ENCODE measurements at places on chromosomes 1 and 21.

GRCh38 chr1:26336477-26337205, 17.3 kb downstream of the CRYBG2 start:
- peak; percentile 86 for DNase-seq

GRCh38 chr1:84653130-84653677, 37.1 kb downstream of the SSX2IP start:
- no peak for DNase-seq

DNA sequence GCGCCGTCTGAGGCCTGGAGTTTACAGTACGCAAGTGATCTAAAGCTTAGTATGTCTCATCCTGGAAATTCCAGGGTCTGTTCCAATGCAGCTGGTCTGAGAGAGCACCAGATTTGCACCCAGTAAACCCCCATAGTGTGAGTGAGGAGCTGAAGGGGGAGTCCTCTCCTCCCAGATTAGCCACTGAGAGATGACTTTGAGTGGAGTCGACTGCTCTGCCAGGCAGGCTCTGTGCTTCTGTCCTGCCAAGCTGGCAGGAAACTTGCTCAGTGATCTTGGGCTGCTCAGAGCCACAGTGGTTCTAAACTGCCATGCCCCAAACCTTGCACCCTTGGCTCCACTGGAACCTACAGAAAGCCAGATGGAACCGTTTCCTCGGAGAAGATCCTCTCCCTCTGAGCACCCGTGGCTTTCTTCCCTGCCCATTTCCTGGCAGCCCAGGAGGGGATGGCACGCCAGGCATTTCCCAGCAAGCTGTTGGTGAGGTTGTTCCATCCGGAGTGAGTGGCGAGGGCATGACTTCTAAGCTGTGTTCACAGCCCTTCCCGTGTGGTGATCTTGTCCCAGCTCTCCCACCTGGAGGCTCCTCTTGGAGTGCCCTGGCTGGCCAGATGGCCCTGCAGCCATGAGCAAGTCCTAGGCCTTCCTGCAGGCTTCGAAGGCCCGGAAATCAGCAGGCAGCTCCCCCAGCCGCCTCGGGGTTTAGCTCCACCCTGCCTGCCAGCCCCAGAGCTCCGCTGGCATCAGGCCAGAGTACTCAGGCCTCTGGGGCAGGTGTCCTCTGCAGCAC, 125.9 kb upstream of the VAMP3 start:
- no peak for DNase-seq

GRCh38 chr1:109850827-109851226, 59.8 kb upstream of the CSF1 start:
- no peak for DNase-seq

DNA sequence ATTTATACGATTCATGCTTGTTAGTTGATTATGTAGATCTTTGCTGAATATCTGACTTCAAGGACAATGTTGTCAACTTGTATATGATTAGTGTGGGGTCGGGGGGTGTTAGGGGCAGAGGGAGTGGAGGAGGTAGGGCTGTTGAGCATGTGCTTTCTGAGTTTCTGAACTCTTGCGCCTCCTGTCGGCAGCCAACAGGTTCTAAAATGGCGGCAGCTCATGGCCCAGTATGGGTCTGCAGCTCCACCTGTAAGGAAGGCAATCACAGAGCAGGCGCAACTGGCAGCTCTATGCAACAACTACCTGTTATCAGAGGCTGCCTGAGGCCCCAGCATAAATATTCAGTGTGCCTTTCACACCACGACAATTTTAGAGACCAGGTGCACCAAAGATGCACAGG, 205.8 kb upstream of the PLXNA2 start:
- no peak for DNase-seq

DNA sequence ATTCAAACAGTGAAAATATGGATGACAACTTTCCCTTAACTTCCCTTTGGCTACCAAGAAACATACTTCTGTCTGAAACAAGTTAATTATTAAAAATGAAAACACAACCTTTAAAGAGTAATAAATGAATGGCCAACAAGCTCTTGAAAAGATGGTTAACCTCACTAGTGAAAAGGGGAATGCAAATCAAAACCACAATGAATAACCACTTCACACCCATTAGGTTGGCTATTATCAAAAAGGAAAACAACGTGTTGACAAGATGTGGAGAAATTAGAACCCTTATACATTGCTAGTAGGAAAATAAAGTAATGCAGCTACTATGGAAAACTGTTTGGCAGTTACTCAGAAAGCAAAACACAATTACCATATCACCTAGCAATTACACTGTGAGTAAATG, 14.1 kb downstream of the COP1 start:
- no peak for DNase-seq

- DNase-seq, result no peak
These were observed 75.7 kb downstream of the UCHL5 start for GRCh38 chr1:192983349-192983980.

DNA sequence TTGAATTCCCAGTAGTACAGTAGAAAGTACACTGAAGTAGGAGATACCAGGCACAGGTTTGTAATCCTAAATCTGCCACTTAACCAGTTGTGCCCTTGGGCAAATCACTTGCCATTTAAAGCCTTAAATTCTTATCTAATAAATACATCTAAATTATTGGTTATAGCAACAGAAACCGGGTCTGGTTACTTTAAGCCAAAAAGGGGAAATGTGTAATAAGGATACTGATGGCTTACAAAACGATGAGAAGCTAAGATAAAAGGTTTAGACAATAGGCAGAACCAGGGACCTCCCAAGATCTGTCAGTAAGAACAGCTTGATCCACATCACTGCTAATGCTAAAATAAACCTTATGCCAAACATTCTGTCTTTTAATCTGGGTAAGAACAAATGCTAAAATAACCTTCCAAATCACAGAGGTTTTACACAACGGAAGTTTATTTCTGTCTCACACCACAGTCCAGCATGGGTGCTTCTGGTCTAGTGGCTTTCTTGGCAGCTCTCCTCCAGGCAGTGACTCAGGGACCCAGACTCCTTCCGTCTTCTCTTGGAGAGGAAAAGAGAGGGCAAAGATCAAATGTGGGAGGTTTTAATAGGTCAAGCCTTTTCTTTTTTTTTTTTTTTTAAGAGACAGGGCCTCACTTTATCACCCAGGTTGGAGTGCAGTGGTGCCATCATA, 16.5 kb upstream of the ZMYM1 start:
- DNase-seq, result no peak

- DNase-seq, result no peak
These were observed 11.4 kb downstream of the ALDH9A1 start for GRCh38 chr1:165686971-165687433.

DNA sequence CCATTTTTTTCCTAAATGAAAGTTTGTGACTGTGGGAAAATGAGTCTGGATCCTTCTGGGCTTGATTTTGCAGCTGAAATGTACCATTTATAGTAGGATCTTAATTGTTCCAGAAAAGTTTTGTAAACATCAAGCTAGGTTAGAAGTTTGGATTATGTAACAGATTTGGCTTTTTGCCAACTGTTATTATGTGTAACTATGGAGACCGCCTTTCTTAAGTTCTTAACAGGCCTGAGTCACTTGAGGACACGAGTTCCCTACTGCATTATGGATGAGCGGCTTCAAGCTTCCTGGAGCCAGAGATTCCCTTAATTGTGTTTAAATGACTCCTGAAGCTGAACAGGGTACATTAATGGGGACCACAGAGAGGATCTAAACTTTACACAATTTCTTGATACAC, 22.2 kb downstream of the SLC25A33 start:
- no peak for DNase-seq

DNA sequence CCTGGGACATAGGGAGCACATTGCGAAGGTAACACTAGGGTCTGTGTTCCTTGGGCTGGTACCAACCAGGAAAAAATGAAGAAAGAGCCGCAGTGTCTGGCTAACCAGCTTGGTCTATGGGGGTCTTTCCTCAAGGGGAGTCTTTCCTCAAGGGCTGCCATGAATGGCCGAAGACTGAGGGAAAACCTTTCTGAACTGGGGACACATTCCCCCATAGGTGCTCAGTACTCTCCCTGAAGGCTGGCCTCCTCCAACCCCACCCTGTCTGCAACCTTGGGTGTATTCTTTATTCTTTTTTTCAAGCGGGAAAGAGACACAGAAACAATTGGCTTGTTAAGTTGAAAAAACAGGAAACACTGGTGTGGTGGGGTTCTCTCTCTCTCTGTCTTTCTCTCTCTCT, 200.5 kb downstream of the BACH1 start:
- no peak for DNase-seq

DNA sequence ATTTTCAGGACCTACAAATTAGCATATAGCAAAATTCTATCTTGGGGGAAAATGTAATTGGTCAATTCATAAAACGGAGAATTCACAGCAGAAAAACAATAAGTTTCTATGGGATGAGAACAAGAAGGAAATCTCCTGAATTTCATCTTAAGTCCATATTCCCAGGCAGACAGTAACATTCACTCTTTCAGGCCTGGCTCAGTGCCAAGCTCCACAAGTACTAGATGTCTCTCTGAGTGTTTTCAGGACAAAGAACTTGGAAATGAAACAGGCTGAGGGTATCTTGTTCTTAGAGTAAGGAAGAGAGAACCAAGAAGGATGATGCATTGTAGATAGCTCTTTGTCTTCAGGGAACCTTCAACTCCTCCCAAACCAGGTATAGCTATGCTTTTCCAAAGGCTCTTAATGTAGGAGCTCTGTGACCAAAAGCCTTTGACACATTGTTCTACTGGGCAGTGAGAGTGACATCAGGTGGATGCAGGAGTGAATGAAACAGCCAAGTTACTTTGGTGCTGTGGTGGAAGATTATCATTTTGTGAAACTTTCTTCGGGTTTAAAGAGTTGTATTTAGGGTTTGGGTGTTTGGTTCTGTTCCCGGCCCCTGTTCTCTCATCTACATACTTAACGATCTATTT, 298.3 kb downstream of the GPATCH2 start:
- no peak for DNase-seq

DNA sequence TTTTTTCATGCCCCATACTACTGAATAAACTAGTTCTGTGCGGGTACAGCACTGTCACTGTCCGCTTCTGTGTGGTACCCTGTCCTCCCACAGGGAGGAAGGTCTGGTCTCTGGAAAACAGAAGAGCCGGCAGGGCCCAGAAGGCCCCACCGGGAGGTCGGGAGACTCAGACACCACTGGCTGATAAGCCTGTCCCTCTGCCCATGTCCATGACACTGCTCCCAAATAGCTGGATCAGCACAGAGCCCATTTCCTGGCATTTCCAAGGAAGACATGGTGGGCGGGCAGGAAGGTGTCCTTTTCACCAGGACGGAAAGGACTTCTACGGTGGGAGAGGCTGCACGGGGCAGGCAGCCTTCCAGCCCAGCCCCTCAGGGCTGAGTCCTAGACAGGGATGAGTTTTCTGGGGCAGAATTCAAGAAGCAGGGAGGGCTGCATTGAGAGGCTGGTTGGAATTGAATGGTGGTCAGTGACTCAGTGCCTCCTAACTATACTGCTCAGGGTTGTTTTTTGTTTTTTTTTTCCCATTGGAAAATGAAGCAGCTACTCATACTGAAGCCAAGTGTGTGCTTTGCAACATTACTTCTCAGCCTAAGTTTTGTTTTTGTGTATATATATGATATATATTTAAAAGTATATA, 7.1 kb downstream of the PSRC1 start:
- DNase-seq, result no peak

GRCh38 chr1:112807117-112807516, 92.0 kb upstream of the PPM1J start:
- no peak for DNase-seq

Measured in stimulated activated CD4-positive, alpha-beta T cell treated with anti-CD3 and anti-CD28 coated beads, Interleukin-4, amount 100 ng/mL, for 1 hour (primary cell).